ENCODE measurements at places on chromosomes 4 and X. TPM values are rescaled to one million over a fixed set of nuclear protein-coding genes. Genes with fewer than 3 reads are reported as not detected.

CXCL1 gene
- total RNA-seq = 12.8 TPM

SLC9B1 gene
- total RNA-seq = 0.41 TPM

G3BP2 gene
- total RNA-seq = 146 TPM

ANXA3 gene
- total RNA-seq = 1.5 TPM

KLHL34 gene
- total RNA-seq = 0.05 TPM

SPATA4 gene
- total RNA-seq = not detected

SOD3 gene
- total RNA-seq = 1.0 TPM

PABPC5 gene
- not detected for total RNA-seq

PLS3 gene
- total RNA-seq = 164 TPM

GABRE gene
- 0.18 TPM for total RNA-seq

PCDH19 gene
- 0.08 TPM for total RNA-seq

TBC1D8B gene
- total RNA-seq = 8.9 TPM

HSFX3 gene
- not detected for total RNA-seq

MAGEA12 gene
- total RNA-seq = not detected

ASMT gene
- total RNA-seq = not detected

EPHA5 gene
- 1.9 TPM for total RNA-seq

PAQR3 gene
- 17.3 TPM for total RNA-seq

SHROOM3 gene
- 7.2 TPM for total RNA-seq

AVPR2 gene
- total RNA-seq = 10.6 TPM

SULT1B1 gene
- total RNA-seq = 0.05 TPM

P2RY10 gene
- total RNA-seq = not detected

USP27X gene
- total RNA-seq = 3.1 TPM

VSIG1 gene
- not detected for total RNA-seq

RNF128 gene
- total RNA-seq = 5.0 TPM

GAGE1 gene
- total RNA-seq = not detected

DCX gene
- total RNA-seq = 0.13 TPM

ARHGAP24 gene
- 17.4 TPM for total RNA-seq

Measured in Panc1 (cell line).